ENCODE measurements at places on chromosomes 16 and 17.

DNA sequence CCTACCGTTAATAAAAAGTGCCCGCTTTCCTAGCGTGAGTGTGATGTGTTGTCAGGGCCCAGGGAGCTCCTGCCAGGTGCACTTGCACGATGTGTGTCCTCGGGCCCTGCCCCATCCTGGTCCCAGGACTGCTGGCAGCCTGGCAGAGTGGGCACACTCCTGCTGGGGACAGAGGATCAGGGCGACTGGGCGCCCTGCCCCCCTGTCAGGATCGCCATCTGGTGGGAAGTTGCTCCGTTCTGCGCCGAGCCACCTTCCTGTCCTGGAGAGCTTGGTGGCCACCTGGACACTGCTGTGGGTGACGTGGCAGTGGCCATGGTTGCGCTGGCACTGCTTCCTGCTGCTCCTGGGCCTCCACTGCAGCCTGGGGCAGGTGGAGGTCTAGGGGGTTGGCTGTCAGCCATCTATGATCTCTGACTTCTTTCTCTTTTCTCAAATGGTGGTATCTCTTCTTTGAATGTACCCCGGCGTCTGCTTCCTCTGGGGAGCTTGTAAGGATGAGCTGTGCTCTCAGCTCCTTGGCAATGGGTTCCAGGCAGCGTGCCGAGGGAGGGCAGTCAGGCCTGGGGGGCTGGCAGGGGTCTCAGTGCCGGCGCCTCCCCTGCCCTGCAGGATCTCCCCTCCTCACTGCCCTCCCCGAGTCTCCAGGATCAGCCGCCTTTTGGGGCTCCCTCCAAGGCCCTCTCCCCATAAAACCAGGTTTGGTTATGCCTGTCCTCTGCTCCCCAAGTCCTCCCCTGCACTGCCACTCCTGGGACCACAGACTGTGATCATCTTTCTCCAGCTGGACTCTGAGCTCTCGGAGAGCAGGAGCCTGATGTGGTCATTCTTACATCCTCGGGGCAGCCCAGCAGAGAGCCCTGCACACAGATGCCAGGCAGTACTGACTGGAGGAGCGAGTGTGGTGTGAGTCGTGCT, 76.9 kb downstream of the AMFR start:
- no peak for DNase-seq

DNA sequence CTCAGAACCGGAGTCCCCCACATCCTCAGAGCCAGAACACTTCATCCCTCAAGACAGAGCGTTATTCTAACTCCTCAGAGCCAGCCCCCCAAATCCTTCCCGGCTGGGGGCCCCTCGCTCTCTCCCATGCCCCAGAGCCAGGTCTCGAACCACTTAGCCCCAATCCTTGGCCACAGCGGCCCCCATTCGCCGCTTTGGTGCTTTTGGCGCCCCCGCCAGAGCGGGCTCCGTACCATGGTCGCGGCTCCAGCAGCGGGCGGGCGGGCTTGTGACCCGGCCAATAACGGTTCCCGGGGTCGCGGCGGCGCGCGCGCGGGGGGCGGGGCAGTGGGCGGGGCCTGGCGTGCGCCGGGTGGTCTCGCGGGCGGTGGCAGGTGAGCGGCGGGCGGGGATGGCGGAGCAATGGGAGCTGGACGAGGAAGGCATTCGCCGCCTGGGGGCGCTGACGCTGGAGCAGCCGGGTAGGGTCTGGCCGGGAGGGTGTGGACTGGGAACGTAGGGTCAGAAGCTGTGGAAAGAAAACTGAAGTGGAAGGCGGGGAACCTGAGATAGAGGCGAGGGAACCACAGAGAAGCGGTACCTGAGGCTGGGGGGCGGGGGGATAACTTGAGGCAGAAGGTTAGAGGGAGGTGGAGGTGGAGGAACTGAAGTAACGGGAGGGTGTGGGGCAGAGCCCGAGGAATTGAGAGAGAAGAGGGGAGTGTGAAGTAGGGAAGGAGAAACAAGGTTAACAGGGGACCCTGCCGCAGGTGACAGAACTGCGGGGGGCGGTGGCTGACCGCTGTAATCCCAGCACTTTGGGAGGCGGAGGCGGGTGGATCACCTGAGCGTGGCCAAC, at the start of the genes KCTD19 and LRRC36:
TSS of gene KCTD19 (minus strand) at position 270 of the 838 bp plus-strand sequence. CDS start at position 236, 34 bp downstream.
TSS of gene LRRC36 (plus strand) at position 344 of the 838 bp plus-strand sequence. CDS start at position 392, 48 bp downstream.
- DNase-seq = no peak

DNA sequence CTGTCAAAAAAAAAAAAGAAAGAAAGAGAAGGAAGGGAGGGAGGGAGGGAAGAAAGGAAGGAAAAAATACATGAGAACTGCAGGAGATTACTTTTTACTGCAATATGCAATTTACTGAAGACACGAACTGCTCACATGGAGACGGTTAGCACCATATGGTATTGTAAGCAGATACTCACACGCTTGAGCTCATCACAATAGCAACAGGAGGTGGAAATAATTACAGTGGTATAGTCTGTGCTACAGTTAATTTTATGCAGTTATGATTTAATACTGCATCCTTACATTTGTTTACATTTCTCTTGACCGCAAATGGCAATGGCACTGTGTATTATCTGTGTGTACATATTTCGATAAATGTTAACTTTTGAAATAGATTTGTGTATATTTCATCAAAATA, 21.4 kb upstream of the SLC46A1 start:
- no peak for DNase-seq

- no peak for DNase-seq
These were observed 44.4 kb downstream of the LYRM1 start for GRCh38 chr16:20944861-20945574.

DNA sequence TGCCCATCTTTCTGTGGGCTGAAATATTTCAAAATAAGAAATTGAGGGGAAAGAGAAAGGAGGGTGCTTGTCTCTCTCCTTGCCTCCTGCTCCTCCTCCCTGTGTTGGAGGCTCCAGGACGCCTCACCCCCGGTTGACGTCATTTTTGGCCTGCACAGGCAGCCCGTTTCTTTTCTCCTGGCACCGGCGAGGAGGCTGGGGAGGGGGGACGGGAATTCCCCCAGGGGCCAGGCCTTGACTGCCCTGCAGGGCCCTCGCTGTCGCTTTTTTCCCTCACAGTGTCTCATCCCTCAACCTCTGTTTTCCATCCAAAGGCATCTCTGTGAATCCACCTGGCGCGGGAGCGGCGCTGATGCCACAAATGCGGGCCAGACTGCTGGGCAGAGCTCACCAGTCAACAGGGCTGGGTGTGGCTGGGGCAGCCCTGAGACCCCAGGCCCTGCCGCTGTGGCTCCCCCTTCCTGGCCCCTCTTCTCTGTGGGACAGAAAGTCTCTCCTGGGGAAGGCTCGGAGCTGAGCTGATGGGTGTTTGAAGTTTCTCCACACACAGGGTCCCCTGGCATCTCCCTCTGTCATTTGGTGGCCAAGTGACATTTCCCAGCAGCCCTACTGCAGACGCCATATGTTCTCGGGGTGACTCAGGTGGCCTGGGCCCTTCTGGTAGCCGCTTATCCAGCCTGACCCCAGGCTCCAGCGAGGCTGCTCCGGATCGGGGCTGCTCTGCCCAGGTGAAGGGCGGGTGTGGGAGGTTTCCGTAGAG, 16.0 kb downstream of the CENPX start:
- DNase-seq = no peak

- DNase-seq = no peak
These were observed 263.0 kb upstream of the RPL38 start for GRCh38 chr17:73940511-73940910.

- no peak for DNase-seq
These were observed 28.3 kb downstream of the NLRC3 start for GRCh38 chr16:3548859-3549258.

DNA sequence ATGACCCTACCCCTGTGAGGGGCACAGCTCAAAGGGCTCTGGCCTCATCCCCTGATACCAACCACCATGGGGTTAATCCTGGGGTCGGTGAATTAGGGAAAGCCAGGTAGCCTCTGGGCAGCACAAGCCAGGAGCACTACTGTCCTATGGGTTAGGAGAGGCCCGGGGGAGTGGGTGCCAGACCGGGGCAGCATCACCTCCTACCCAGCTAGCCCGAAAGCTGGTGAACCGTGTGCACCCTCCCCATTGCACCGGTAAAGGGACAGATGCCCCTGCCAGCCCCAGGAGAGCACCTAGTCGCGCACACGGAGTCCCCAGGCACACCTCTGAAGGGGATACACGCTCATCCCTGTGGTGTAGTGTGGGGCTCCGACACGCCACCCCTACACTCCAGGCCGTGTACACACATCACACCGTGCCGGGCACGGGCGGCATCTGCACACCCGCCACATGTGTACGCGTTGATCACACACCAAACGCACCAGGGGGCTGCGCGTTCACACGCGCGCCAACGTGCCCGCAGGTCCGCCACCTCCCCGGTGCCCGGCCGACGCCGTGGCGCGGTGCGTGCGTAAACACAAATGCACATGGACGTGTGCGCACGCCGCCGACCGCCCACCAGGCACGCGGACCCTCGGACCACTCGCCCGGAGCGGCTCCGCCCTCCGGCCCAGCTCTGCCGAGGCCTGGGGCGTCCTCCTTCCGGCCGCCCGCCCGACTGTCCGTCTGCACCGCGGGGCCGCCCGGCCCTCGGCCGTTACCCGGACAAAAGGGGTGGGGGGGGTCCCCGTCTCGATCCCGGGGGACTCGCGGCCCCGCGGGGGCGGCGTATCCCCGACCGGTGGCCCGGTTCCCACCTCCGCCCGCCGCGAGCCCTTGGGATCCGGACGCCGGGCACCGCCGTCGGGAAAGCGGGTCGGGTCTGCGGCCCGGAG, 785 bp downstream of the UBALD1 start:
- DNase-seq = no peak

DNA sequence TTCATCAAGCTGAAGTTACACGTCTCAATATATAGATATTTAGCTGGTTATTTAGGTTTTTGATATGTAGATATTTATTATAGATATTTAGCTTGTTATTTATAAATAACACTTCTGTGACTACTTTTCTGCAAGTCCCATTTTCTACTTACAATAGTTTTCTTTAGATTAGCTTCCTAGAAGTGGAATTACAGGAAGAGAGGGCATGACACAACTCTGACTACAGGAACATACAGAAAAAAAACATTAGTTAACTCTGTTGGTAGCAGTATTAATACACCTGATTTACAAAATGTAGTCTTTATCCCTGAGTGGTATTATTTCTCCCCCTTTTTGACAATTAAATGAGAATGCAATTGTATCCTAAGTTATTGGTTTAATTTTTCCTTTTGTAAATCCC, 21.2 kb upstream of the CCL1 start:
- DNase-seq = no peak

- peak; percentile 75 for DNase-seq
These were observed 15.2 kb downstream of the ZFHX3 start for GRCh38 chr16:73032541-73033270.

DNA sequence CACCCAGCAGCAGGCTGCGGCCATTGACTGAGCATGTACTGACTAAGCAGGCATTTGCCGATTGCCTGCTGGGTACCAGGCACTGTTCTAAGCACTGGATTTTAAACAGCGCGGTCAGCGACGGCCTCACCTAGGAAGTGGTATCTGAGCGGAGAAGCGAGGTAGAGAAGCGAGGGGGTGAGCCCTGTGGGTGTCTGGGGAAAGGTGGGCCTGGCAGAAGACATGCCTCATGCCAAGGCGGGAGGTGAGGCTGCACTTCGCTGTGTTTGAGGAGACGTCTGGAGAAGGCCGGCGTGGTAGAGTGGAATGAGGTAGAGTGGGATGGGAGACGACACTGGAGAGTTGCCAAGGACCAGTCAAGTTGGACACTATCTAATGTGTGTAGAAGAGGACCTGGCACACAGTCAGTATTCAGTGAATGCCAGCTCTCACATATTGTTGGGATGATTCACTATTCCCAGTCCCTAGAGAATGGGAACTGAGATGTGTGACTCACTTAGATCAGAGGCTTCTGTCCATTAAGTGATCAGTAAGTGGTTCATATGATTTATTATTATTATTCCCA, 14.4 kb downstream of the SYCE1L start:
- peak; percentile 53 for DNase-seq

DNA sequence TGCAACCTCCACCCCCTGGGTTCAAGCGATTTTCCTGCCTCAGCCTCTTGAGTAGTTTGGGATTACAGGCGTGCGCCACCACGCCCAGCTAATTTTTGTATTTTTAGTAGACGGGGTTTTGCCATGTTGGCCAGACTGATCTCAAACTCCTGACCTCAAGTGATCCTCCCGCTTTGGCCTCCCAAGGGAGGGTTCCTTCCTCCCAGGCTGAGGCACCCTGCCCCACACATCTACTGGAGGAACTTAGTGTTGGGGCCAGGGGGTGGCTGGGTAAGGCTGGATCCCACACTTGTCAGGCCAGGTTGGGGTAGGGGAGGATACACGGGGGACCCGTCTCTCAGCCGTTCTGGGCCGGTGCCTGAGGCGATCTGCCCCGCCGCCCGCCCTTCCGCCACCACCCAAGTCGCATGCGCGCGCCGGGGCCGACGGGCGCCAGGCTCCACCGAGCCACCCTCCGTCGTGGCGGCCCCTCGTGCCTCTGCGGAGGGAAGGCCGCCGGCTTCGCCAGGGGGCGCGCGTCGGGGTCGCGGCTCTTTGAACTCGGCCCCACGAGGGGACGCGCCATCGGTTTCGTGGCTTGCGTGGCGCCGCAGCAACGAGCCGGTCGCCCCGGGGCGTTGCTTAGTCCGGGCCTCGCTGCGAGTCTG, 15.9 kb downstream of the GRB7 start:
- peak; percentile 15 for DNase-seq

GRCh38 chr17:69547947-69548346, 133.4 kb downstream of the MAP2K6 start:
- DNase-seq = no peak

DNA sequence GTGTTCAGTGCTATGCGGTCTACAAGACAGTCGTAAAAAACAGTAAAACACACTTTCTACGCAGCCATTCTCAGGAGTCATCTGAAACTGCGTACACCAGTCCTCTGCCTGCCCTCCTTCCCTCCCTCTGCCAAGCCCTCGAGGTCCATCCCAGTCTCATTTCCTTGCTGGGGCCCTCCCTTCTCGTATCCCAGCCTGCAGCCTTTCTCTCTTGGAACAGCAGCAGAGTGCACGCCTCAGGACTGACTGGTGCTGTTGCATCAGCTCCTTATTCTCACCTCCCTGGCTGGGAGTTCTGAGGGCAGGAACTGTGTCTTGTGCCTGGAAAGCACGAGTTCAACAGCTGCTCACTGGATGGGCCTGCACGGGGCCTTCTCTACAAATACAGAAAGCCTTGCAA, 12.5 kb downstream of the FAHD1 start:
- no peak for DNase-seq

DNA sequence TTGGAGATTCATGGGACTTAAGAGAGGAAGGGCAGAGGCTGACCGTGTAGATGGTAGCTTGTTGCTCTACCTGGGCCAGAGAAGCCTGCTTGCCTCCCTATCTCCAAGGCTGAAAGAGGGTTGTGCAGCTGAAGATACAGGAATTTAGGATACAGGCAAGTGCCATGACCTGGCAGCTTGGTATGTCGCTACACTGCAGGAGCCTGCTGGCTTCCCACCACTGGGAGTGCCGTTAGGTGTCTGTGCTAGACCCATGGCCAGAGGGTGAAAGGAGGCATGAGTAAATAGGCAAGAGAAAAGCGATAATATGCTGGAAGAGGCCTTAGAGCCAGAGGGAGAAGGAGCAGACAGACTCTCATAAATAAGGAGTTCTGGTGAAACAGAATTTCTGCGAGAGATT, 10.6 kb downstream of the NAA60 start:
- no peak for DNase-seq

DNA sequence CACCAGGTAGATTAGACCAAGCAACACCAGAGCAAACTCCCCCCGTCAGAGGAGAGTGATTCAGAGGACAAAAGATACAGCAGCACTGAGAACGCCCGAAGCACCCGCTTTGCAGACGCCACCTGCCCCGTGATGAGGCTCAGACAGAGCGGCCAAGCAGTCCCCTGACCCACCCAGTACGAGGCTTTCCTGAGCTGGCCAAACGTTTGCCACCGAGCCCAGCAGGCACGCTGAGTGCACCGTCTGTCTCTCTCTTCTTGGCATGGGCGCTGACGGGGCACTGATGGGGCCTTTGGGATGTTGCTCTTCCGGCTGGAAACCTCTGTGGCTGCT, 19.4 kb upstream of the WDR45B start:
- DNase-seq = no peak

- no peak for DNase-seq
These were observed 13.5 kb downstream of the GNAO1 start for GRCh38 chr16:56204816-56205215.
